ENCODE measurements at places on chromosomes 16 and 17.
A peak's percentile ranks its signal among the peaks of the same experiment; 100 is the strongest.

- peak; percentile 40 for DNase-seq
Observed at GRCh38 chr17:79987187-79987934, 48.3 kb downstream of the TBC1D16 start.

- no peak for DNase-seq
Observed at GRCh38 chr17:75831032-75831571, 13.1 kb downstream of the UNC13D start.

GRCh38 chr17:76695059-76695831 is 15.5 kb downstream of the MXRA7 start:
- DNase-seq, result no peak

- DNase-seq, result peak; percentile 55
Observed at GRCh38 chr16:77308163-77308561, 109.0 kb downstream of the SYCE1L start.

- DNase-seq, result no peak
Observed at GRCh38 chr16:51753467-51754127, 602.5 kb upstream of the SALL1 start.

DNA sequence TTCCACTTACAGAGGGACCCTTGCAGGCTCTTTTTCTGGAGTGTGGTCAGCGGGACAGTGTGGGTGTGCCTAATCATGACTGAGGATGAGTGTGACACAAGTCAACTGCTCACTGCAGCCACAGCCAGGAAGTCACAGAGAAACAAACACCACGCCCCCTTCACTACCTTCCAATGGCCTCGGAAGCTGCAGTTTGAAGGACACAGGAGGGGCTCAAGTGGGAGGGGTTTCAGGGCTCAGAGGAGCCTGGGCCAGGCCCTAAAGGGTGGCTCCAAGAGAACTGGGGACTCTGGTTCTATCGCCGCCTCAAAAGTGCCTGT is 116.2 kb upstream of the SDK2 start:
- no peak for DNase-seq

DNA sequence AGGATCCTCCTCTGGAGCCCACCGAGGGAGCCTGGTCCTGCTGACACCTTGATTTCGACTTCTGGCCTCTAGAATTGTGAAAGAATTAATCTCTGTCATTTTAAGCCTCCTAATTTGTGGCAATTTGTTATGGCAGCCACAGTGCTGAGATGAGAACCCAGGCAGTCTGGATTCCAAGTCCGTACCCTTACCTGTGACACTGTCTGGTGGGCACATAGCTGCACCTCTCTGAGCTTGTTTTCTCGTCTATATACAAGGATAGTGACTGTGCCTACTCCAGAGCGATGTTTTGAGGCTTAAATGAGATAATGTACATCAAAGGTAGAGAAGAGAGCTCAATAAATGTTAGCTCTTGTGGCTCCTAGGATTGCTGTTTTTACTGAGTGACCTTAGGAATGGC is 128.4 kb upstream of the MPHOSPH6 start:
- no peak for DNase-seq

GRCh38 chr17:7748076-7748775 is 30.7 kb downstream of the DNAH2 start:
- peak; percentile 46 for DNase-seq

DNA sequence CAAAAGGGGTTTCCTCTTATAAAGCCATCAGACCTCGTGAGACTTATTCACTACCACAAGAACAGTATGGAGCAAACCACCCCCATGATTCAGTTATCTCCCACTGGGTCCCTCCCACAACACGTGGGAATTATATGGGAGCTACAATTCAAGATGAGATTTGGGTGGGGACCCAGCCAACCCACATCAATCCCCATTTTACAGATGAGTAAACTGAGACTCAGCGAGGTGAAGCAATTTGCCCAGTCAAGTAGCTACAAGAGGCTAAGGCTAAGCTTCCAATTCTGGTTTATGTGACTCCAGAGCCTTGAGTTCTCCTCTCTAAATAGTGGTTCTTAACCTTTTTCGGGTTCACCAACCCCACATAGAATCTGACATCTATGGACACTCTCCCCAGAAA is 8.8 kb downstream of the CD300A start:
- no peak for DNase-seq

- DNase-seq, result peak; percentile 32
Observed at GRCh38 chr17:9817086-9817485, 4.8 kb downstream of the GSG1L2 start.

DNA sequence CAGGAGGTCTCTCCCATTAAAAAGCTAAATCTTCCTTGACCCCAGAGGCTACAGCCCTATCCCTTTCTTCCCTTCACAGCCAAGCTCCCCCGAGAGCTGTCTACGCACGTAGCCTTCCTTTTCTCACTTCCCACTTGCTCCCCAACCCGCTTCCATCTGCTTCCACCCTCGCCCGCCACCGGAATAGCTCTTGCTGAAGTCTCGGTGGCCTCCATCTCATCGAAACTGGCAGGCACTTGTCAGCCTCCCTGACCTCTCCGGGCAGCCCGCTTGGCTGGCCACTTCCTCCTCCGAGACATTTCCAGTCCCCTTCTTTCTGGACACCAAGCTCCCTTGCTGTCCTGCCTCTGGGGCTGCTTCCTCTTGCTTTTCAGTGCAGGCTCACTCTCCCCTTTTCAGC is 10.7 kb upstream of the EPOP start:
- no peak for DNase-seq

- no peak for DNase-seq
Observed at GRCh38 chr17:72434991-72435618, 314.3 kb downstream of the SOX9 start.

DNA sequence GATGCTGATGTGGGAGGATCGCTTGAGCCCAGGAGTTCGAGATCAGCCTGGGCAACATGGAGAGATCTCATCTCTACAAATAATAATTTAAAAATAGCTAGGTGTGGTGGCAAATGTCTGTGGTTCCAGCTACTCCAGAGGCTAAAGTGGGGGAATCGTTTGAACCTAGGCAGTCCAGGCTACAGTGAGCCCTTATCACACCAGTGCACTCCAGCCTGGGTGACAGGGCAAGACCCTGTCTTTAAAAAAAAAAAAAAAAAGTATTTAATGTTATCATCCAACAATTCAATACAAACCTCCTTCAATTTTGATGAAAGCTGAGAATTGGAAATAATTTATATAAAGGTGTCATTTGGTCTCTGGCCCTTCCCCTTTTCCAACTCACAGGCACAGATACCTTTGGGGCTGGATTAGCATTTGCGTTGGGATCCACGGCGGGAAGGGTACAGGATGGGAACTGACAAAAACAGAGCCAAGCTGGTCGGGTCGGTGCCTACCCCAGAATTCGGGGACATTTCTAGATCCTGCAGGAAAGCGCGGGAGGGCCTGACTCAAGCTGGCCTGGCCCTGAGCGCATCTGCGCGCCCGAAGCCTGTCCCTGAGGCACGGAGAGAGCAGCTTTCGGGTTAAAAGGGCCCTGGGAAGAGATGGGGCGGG is 860 bp upstream of the DCAF7 start:
- DNase-seq, result no peak

DNA sequence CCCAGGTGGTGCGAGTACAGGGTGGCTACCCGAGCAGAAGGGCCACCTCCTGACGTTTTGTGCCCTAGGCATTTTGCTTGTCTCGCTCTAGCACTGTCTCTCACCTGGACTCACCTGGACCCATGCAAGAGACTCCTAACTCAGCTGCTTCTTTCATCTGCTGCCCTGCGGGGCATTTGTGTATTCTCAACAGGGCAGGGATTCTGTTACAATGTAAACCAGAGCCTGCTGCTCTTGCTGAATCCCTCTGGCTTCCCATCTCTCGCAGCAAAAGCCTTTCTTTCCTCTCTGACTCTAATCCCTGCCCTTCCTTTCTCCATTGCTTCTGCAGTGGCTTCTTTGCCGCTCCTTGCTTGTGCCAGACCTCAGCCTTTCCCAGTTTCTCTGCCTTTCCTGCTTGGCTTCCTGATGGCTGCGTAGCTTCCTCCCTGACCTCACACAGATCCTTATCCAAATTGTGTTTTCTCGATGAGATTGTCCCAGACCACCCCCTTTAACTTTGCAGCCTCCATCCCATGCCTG is 10.2 kb downstream of the ARSG start:
- no peak for DNase-seq

- DNase-seq, result no peak
Observed at GRCh38 chr17:65029605-65030336, 26.8 kb downstream of the GNA13 start.

DNA sequence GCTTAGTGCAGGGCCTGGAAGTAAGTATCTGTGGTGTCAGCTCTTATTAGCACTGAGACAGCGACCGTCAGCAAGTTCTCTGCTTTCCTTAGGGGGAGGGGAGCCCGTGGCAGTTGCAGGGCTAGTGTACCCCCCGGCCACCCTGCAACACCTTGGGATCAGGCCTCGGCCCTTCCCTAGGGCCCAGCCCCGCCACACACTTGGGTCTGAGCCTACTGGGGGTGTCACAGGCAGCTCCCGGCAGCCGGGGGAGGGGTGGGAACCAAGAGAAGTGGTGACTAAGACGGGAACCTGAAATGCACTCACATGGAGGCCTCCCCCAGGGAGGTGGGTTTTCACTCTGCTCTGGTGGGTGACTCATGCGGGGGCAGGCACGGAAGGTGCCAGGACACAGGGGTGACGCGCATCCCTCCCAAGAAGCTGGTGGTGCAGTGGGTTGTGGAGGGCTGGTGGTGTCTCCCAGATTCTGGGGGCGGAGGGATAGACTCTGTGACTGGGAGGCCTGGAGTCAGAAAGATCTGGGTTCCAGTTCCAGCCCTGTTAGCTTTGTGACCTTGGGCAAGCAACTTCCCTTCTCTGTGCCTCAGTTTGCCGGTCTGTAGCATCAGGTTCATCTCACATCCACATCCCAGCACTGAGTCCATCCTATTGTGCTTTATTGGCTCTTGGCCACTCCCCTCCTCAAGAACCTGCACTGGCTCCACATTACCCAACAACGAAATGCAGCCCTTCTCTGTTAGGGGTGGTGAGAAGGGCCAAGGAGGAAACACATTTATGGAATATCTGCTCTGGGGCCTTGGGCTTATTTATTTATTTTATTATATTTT is 44.5 kb downstream of the LAT start:
- DNase-seq, result peak; percentile 95

GRCh38 chr17:82775001-82775823 is 23.3 kb downstream of the TBCD start:
- DNase-seq, result peak; percentile 45

DNA sequence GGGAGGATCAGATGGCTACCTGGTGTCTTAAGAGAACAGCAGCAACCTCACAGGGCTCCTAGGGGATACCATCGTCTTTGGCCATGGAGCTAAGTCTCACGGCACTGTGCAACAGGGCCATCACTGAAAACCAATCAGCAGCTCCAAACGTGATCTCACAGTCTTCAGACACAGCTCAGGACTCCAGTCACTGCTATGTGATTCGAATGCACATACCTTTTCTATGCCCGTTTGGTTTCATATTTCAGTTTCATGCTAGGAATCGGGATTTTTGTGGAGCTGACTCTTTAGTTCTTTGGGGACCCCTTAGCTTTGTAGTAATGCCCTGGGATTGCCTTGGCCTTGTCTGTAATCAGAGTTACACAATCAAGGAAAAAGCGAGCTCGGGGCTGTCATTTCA is 162.8 kb upstream of the CDH11 start:
- no peak for DNase-seq

DNA sequence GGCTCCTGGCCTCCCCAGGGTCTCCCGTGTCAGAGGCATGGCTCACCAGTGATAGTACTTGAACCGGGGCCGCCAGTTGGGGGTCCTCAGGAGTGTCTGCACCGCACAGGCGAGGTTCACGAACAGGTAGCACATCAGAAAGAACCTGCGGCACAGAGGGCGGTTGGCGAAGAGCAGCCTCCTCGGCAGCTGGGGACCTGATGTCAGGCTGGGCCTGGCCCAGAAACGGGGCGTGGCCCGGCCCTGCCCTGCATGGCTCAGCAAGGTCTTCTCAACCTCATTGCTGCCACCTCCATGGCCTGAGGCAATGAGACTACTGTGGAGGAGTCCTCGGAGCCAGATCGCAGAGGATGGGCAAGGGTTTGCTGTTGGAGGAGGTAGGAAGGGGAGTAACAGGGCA is 4.1 kb upstream of the LCAT start:
- DNase-seq, result no peak

DNA sequence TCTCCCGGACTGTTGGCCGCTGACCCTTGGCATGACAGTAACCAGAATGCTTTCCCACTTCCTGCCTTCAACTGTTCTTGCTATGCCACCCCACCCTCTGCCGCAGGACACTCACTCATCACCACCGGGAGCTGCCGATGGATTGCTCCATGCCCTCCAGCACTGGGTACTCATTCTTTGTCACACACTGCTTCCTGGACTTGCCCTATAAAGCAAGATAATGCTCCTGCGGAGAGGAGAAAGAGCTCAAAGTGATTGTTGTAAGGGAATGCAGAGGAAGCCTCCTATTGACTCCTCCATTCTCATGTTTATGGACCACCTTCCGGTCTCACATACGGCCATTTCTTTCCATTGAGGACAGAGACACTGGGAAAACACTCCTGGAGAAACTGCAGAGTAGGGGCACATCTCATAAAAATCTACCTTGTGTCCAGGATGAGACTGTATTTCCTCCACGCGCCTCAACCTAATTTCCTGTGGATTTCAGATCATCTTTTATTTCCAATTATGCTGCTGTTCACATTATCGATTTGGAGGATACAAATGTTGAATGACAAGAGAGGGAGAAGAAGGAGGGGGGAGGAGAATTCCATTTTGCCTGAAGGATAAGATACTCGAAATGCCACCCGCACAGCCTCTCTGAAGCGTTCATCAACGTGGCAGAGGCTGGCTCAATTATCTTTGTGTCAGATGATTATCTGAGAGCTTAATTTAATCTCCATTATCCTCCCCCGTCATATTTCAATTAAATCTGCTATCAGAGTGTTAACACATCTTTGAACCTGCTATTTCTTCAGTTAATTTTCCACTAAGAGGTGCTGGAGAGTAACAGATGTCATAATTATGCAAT is 486.1 kb upstream of the SALL1 start:
- DNase-seq, result peak; percentile 73

DNA sequence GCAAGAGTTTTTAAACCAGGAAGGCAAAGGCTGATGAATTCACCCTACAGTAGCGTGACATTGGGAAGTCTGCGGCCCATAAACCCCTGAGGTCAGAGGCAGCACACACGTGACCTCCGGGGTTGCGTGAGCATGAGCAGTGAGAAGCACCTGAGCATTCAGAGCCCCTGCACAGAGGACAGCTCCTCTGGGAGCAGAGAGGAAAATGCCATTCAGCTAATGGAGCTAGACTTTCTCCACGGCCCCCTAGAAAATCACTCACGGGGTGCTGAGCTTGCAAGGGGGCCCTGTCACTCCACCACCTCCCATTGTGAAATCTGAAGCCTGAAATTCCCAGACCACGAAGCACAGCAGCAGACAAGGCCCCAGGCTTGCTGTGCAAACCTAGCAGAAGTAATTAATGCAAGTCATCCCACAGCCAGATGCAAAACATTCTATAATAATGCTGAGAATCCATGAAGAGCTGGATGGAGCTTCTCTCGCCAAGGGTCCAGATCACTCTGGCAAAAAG is 114.9 kb upstream of the RCVRN start:
- no peak for DNase-seq

DNA sequence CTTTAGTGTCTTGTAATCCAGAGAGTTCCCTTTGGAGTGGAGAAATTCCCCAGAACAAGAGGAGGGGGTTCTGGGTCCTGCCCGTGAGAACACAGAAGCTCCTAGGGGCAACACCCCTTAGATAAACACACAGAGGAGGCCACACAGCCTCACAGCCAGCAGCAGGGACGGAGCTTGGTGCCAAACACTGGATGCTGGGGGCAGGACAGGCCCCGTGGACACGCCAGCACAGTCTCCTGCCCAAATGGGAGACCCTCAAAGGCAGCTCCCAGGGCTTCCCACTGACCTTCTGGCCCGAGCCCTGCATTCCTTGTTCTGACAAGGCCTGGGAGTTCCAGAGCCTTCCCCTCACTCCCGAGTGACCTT is 31.8 kb upstream of the JPH3 start:
- no peak for DNase-seq

All from EH (cell line).